ENCODE measurements at places on chromosomes 7 and 10.

GRCh38 chr7:157400171-157400860 lies 63.5 kb downstream of the DNAJB6 start:
- DNase-seq, result no peak

GRCh38 chr7:83732305-83732704 lies 83.4 kb upstream of the SEMA3E start:
- DNase-seq, result no peak

- DNase-seq, result no peak
Observed at GRCh38 chr7:22723637-22724036, 3.4 kb upstream of the IL6 start.

DNA sequence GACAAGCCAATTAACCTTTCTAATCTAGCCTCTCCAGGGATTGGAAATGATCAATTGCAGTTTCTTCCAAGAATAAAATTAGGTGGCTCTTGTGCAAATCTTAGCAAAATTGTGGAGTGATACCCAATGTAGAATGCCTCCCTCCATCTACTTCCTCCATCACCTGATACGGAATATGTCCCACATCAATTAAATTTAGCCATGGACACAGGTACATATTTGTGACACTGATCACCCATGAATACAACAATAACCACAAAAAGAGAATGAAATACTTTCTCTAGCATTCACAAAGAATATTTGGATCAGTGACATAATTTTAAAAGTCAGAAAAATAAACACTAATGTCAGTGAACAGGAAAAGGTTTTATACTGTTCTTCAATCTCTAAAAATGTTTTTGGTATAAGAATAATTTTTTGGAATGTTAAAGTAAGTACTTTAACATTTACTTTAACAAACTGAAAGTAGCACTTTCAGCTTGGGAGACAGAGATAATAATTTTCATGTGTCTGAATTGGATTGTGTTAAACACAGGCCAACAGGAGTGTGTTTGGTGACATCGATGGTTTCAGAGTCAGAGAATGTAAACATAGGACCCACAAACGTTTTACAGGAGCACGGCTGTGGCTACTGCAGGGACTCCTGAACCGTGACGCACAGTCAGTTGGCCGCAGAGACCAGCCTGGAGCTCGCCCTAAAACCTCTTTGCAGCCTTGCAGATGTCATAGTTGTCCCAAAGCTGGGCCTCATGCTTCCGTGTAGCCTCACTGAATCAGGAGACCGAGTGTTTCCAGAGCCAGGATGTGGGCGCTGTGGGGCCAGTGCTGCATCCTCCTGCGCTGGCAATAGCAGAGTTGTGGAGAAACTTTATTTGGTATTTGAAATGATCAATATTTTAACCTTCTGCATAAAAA lies 7.2 kb downstream of the RBM20 start:
- DNase-seq, result no peak

- DNase-seq, result no peak
Observed at GRCh38 chr7:30147785-30148184, 13.0 kb downstream of the MTURN start.

DNA sequence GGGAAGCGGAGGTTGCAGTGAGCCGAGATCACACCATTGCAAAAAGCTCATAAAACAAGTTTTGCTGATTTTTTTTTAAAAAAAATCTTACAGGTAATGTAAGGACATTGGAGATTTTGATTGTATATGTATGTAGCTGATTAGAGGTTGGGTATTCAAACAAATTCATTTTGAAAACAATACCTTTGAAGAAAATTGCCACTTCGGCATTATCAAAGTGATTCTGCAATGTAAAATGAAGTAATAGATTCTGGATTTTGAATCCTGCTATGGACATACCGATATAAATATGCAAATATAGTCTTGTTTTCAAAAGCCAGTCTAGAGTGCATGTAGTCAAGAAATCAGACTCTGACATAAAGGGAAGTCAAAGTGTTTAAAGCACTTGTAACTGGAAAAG lies 12.4 kb upstream of the IGF2BP3 start:
- no peak for DNase-seq

DNA sequence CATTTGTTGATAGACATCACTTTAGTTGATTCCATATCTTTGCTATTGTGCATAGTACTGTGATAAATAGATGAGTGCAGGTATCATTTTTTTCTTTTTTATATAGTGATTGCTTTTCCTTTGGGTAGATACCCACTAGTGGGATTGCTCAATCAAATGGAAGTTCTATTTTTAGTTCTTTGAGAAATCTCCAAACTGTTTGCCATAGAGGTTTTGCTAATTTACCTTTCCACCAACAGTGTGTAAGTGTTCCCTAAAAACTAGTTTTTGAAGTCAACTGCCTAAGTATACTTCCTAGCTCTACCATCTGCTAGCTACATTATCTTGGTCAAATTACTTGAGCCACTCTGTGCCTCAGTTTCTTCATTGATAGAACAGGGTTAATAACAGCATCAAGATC lies 31.5 kb upstream of the RSBN1L start:
- no peak for DNase-seq

GRCh38 chr10:78890506-78890905 lies 178.3 kb upstream of the ZMIZ1 start:
- DNase-seq, result no peak

- no peak for DNase-seq
Observed at GRCh38 chr7:125396466-125397151, 467.0 kb upstream of the POT1 start.

DNA sequence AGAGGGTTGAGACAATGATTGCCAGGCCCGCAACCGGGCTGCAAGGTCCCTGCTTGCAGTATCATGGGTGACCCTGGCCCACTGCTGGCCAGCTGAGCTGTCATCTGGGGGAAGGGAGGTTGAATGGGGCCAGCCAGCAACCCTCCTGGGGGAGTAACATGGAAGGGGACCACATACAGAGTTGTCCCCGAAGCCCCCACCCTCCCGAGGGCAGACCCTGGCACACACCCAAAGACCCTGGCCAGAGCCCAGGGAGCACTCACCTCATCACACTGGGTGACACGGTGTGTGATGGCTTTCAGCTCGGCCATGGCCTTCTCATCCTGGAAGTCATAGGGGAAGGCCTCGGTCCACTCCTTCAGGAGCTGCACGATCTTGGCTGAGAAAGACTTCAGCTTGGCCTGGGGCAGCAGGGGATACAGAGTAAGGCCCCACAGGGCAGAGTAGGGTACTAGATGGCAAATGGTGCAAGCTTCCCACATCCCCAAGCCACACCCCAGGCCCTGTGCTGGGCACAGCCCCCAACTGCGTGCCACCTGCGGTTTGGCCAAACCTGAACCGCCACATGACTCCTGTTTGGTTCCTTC lies 63.4 kb downstream of the CSGALNACT2 start:
- no peak for DNase-seq

DNA sequence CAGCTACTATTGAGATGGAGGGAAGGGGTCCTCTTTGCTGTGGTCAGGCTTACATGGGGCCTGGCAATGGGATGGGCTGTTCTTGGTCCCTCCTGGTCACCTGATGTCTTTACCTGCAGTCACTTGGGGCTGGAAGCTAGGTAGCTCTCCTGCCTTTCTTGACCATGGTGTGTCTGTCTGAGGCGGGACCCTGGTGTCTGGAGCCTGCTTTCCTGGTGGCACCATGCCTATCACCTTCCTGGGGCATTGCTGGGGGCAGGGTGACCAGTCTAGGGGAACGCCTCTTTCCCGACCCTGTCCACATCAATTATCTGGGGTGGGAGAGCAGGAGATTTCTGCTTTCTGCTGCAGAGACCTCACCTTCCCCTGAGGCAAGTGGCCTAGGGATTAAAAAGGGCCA lies 55.6 kb downstream of the ARHGAP22 start:
- DNase-seq, result no peak

DNA sequence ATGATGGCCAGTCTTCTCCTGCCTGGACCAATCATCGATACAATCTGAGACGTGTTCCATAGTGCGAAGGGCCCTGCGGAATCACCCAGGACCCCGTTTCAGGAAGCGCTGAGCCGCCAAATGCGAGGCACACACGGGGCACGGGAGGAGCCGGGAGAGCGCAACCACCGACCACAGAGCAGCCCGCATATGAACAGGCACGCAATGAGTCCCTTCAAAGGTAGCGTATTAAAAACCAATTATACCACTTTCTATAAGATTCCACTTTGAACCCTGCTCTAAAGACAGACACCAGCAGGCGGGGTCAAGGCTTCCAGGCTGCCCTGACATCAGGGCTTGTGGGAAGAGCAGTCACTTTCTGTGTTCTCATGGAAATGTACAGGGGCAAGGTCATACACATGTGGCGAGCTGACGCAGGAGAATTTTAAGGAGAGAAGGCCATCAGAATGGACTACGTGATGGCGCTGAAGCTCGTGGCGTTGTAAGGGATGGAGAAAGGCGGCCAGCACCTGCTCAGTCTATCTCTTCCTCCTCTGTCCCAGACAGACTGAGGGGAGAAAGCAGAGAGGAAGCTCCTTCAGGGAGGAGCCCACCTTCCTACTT lies 46.2 kb downstream of the AMZ1 start:
- no peak for DNase-seq
